B cell (primary cell): ENCODE measurements at places on chromosomes 5 and 9.

DNA sequence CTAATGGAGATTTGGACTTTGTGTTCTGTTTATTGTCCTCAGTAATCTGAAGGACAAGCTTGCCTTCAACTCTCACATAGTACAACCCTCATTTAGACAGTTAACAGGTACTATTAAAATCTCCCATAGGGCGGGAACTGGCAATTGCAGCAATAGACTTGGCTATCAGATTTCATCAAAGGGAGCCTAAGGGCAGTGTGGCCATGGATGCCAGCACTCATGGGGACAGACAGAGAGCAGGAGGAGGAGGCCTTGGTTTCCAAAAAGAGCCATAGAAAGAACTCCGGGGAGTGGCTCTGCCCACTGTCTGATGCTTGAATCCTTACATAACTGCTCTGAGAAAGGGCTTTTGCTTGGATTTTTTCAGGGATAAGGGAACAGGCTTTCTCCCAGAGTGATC lies 6.8 kb downstream of the SLC36A1 start:
- DNase-seq: no peak

GRCh38 chr9:71743217-71743705 lies 25.1 kb downstream of the CEMIP2 start:
- DNase-seq: no peak

DNA sequence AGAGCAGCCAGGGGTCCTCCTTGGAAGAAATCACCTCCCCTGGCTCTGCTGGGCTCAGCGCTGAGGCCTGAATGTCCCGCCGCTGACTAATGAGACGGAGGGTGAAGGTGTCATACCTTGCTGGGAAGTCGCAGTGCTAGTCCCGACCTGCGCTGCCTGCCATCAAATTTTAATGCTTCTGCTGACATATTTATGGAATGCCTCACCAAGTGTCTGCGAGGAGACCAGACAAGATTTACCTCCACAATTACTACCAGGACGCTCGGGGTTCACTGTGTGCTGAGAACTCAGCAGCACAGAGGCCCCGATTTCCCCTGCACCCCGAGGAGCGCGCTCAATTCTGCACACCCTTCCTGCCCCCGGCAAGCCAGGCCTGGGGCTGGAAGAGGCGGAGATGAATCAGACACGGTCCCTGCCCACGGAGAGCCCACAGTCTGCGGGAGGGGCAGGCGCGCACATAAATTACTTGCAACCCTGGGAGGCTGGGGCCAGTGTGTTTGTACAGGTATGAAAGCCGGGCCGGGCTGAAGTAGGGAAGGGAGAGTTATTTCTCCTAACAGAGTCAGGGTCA lies 175.2 kb downstream of the PAX5 start:
- no peak for DNase-seq

DNA sequence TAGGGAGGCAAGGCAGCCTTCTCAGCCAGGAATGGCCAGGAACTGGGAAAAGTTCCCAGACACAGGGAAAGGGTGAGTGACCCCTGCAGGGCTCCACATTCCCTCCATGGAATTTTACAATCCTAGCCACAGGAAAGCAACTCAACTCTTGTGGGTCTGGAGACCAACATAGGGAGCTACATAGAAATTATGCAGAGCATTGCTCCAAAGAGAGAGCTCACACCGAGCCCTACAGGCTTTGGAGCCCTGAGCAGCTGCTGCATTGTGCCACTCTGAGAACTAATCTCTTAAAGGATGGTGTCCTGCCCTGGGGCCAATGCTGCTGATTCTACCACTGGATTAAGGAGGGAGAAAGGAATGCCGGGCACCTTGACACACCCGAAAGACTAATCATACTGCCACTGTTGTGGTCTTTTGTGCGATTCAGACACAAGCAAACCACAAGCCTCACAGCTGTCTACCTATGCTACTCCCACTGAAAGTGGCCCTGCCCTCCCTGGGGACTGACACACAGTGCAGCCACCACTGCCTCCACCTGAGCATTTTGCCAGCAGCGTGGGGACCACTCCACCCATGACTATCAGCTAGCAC lies 1089.8 kb upstream of the NUDT12 start:
- DNase-seq: peak; percentile 3

DNA sequence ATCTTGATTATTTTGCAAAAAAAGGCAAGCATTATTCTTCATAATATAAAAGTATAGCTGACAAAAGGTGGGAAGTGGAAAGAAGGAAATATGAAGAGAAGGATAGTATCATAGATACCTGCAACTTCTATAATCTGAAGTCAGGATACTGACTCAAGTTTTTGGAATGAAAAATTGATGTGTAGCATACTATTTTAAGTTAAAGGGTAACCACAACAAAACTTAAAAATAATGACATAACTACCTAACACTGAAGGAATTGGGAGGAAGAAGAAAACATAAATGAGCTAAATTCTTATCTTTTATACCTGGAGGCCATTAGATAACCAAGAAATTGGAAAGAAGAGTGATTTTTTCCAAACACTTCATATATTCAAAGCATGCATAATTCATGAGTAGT lies 51.8 kb upstream of the TLE1 start:
- no peak for DNase-seq

DNA sequence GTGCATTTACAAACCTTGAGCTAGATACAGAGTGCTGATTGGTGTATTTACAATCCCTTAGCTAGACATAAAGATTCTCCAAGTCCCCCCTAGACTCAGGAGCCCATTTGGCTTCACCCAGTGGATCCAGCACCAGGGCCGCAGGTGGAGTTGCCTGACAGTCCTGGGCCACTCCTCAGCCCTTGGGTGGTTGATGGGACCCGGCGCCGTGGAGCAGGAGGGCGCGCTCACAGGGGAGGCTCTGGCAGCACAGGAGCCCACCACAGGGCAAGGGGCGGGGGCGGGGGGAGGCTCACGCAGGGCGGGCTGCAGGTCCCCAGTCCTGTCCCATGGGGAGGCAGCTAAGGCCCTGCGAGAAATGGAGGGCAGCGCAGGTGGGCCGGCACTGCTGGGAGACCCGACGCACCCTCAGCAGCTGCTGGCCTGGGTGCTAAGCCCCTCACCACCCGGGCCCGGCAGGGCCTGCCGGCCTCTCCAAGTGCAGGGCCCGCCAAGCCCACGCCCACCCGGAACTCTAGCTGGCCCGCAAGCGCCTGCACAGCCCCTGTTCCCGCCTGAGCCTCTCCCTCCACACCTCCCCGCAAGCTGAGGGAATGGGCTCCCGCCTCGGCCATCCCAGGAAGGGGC lies 613.5 kb downstream of the TLE4 start:
- no peak for DNase-seq

GRCh38 chr5:172837640-172838039 lies 3.6 kb downstream of the ERGIC1 start:
- peak; percentile 88 for DNase-seq

DNA sequence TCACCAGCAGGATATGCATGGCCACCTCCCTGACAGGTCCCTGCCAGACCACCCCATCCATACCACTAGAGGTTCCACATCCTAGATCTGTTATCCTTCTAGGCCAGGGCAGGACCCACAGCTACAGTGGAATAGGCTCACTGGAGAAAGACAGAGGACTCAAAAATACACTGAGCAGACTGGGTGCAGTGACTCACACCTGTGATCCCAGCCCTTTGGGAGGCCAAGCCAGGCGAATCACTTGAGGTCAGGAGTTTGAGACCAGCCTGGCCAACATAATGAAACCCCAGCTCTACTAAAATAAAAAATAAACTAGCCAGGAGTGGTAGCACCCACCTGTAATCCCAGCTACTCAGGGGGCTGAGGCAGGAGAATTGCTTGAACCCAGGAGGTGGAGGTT lies 56.5 kb upstream of the TESK1 start:
- no peak for DNase-seq

- no peak for DNase-seq
Observed at GRCh38 chr5:43638546-43638945, 35.6 kb downstream of the NNT start.

- DNase-seq: no peak
Observed at GRCh38 chr5:142982821-142983200, 212.6 kb downstream of the ARHGAP26 start.

DNA sequence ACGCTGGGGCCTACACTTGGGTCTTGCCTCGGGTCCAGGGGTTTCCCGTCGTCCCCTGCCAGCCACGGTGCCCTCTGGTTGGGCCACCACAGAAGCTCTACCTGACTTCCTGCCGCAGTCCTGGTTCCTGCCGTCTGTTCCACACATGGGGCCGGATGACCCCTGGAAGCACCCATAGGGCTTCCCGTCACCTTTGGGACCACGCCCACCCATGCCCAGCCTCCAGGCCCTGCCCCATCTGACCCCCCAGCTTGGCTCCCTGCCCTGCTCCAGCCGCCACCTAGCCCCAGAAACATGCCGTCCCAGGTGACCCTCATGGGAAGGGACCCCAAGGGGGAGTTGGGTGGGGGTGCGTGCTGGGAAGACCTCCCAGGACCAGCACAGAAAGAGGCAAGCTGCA lies 13.7 kb downstream of the MRPL36 start:
- DNase-seq: no peak

- peak; percentile 56 for DNase-seq
Observed at GRCh38 chr9:35258660-35259474, 97.1 kb downstream of the UNC13B start.

GRCh38 chr5:138953387-138954256 lies 78.5 kb upstream of the LRRTM2 start:
- peak; percentile 52 for DNase-seq

DNA sequence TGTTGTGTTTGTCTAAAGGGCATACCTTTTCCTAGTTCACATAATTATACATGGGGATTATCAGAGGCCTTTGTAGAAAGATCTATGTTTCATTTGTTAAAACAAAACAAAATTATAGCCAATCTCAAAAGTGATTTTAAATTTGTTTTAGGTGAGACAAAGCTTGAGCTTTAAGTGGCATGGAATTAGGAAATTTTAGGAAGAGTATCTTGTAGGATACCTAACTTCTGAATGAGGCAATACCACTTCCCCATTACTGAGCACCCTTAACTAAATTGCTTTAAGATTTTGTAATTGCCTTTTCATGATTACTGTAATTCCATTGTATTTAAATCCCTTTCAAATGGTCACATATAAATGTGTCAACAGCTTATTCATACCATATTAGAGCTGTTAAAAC lies 775.6 kb downstream of the NR2F1-AS1 start:
- DNase-seq: no peak

- DNase-seq: no peak
Observed at GRCh38 chr5:113061846-113062780, 85.5 kb downstream of the DCP2 start.

GRCh38 chr5:122415030-122415800 lies 103.2 kb downstream of the SNCAIP start:
- DNase-seq: no peak

- no peak for DNase-seq
Observed at GRCh38 chr9:79667817-79668436, 96.2 kb downstream of the TLE4 start.

- no peak for DNase-seq
Observed at GRCh38 chr9:88076286-88077070, 61.8 kb downstream of the SPATA31C2 start.

- DNase-seq: no peak
Observed at GRCh38 chr9:108703429-108703828, 152.4 kb downstream of the ACTL7B start.

GRCh38 chr9:81636255-81636599 lies 53.1 kb downstream of the TLE1 start:
- DNase-seq: no peak

GRCh38 chr9:117703537-117703936 lies 666 bp upstream of the TLR4 start:
- DNase-seq: no peak

GRCh38 chr5:55096861-55097260 lies 5.6 kb upstream of the GZMA start:
- DNase-seq: no peak

- DNase-seq: no peak
Observed at GRCh38 chr9:91039125-91039834, 237.7 kb downstream of the SYK start.

DNA sequence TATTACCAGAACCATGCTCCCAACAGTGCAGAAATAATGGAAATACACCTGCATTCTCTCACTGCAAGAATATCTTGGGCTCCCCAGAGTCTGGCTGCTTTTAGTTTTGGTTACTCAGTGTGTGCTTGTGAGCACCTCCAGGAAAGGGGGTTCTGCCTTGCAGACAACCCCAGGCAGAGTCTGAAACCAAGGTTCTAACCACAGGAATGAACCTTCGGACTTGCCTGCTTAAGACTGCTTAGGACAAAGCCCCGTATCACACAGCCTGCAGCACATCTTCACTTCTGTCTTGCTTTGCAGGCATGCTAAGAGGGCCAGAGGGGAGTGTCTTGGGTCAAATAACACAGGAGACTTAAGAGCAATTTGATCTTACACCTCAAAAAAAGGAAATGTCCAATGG lies 94.8 kb upstream of the SPATA31C2 start:
- no peak for DNase-seq

- DNase-seq: no peak
Observed at GRCh38 chr9:89432986-89433530, 64.9 kb downstream of the SEMA4D start.

GRCh38 chr5:159547466-159548195 lies 217.3 kb upstream of the IL12B start:
- no peak for DNase-seq

GRCh38 chr9:130942679-130943078 lies 3.6 kb upstream of the FIBCD1 start:
- DNase-seq: no peak
